Stimulated activated CD8-positive, alpha-beta memory T cell treated with anti-CD3 and anti-CD28 coated beads, Interleukin-4, amount 100 ng/mL, for 4 hours (primary cell): ENCODE measurements at places on chromosomes 1 and 21.

GRCh38 chr1:113835686-113836290 lies 23.5 kb upstream of the RSBN1 start:
- DNase-seq, result no peak

DNA sequence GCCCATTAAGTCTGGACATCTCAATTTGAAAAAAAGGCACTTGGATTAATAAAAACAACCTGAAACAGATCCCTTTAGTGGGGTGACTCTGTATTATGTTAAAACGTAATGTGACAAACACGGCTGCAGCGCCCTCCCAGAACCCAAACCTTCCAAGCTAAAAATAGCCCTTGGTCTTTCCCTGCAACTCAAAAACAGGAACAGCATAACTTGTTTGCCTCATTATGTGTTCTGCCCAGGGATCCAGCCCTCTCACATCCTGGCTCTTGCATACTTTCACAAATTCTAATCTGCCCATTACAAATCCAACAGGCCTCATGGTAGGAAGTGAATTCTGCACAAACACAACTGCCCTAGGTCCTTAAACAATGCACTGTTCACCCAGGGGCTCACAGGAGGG lies 94.7 kb upstream of the GADD45A start:
- DNase-seq, result no peak

DNA sequence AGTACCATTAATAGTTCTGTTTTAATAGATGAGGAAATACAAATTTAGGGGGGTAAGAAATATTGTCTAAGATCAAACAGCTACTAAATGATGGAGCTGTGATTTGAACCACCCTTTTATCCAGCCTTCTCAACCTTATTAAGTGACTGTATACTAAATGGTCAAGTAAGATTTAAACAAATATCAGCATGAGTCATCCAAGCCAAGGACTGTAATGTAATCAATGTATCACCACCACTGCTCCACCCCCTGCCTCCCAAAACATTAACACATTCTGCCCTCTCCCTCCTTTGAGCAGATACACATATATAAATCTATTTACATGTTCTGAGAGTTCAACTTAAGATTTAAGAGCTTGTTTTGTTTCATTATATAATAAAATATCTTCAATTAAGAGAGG lies 58.9 kb downstream of the LRRC40 start:
- no peak for DNase-seq

- DNase-seq, result no peak
Measured at GRCh38 chr1:180909005-180909414, 3.7 kb upstream of the KIAA1614 start.

DNA sequence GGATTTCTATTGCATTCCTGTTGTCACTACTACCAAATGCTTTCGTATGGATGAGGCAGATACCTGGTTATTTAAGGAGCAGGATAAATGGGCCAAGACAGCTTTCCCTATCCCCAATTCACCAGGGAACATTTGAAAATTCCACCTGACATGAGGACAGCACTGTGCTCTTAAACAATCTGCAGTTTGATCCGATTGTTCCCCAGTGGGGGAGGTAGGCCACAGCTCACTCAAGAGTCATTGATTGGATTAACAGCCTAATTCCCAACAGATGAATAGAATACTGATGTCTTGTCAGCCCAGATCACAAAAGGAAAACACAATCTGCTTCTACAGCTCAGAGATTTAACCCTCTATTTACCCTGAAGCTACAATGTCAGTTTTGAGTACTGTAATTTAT lies 123.9 kb downstream of the LHX4 start:
- no peak for DNase-seq

- DNase-seq, result no peak
Measured at GRCh38 chr1:223419561-223419960, 26.3 kb downstream of the CCDC185 start.

DNA sequence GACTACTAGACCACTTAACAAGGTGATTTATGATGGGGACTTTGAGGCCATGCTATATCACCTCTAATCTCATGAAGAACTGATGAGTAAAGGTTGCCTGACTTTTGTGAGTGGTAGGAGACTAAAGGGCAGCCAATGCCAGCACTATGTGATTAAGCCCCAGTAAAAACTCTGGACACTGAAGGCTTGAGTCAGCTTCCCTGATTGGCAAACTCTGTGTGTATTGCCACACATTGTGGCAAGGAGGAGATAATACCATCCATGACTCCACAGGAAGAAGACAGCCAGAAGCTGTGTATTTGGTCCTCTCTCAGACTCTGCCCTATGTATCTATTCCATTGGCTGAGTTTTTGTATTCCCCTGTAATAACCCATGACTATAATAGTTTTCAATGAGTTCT lies 413.3 kb upstream of the ZRANB2 start:
- no peak for DNase-seq

- no peak for DNase-seq
Measured at GRCh38 chr1:166485620-166486019, 318.8 kb upstream of the FAM78B start.

GRCh38 chr1:207055386-207056001 lies 2.4 kb downstream of the PFKFB2 start:
- no peak for DNase-seq

GRCh38 chr1:25148673-25149300 lies 83.5 kb downstream of the SYF2 start:
- DNase-seq, result no peak

DNA sequence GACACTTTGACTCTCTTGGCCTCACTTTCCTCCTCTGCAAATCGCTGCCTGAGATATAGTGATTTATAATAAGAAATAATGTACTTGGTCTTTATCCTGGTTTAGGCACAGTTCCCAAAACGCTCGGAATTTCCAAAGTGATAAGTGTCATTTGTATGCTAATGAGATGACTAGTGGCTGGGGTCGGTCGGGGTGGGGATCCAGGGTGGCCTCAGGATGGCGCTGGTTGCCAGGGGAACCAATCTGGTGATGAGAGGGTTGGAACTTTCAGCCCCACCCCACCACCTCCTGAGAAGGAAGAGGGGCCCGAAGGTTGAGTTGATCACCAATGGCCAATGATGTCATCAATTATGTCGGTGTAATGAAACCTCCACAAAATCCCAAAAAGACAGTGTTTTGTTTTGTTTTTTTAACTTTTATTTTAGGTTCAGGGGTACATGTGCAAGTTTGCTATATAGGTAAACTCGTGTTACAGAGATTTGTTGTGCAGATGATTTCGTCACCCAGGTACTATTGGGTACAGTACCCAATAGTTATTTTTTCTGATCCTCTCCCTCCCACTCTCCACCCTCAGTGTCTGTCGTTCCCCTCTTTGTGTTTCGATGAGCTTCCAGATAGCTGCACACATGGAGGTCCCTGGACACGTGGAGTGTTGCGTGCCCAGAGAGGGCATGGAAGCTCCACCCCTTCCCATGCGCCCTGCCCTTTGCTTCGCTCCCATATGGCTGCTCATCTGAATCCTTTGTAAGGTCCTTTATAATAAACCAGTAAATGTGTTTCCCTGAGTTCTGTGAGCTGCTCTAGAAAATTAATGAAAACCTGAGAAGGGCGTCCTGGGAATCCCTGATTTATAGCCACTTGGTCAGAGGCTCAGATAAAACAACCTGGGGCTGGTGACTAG lies 97.2 kb downstream of the KCNN3 start:
- no peak for DNase-seq

- no peak for DNase-seq
Measured at GRCh38 chr1:85373378-85373708, 91.6 kb downstream of the DDAH1 start.

- no peak for DNase-seq
Measured at GRCh38 chr1:167881069-167881468, 32.9 kb downstream of the ADCY10 start.

DNA sequence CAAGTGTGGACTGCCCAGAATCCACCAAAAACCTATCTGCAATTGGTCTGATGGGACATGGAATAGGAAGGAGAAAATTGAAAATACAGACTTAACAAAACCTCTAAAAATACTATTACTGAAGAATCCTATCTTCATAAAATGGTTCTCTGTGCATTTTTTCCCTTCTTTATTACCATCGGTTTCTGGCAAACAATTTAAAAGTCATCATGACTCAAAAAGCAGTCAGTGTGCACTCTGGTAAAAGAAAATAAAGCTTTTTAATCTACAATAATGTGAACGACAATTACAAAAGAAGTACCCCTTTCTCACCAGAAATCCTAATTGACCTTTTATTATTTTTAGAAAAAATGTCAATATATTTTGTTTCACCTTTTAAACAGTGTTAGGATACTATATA lies 186.3 kb downstream of the TPR start:
- DNase-seq, result no peak

DNA sequence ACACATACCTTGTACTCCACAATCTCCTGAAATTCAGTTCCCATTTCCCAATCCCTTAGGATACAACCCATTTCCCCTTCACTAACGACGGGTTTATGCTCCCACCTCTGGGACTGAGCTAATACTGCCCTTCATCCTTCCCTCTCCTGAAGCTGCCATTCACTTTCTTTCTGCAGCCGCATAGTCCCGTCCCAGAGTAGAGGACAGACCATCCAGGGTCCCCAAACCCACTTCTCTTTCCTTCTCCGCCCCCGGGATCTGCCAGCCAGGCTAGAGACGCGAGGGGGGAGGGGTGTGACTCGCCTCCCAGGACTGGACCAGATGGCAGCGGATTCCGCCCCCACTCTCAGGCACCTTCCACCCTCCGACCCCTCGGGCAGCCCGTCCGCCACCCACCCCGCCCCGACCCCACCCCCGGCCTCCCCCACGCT lies 679 bp downstream of the ABL2 start:
- no peak for DNase-seq

DNA sequence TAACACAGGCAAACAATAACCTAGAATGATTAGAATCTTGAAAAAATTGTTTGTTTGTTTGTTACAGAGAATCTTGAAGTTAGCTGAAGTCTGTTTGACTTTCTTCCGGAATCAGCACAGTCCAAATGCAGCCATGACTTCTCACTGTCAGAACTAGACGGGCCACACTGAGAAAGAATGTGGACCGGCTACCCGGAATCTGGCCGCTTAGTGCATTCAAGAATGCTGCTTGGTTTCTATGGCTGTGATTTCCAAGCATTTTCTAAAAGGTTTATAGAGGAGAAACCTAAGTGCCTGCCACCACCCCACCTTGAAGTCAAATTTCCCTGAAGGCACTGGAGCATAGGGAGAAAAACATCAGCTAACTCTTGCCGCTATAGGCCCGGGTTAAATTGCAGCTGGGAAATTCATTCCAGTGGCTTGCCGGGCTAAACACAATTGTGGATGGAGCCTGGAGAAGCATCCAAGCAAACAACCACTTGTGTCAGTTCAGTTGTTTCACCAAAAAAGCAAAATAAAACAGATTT lies 231.1 kb downstream of the DISC1 start:
- no peak for DNase-seq

- no peak for DNase-seq
Measured at GRCh38 chr1:45510036-45510971, 10.2 kb downstream of the MMACHC start.

DNA sequence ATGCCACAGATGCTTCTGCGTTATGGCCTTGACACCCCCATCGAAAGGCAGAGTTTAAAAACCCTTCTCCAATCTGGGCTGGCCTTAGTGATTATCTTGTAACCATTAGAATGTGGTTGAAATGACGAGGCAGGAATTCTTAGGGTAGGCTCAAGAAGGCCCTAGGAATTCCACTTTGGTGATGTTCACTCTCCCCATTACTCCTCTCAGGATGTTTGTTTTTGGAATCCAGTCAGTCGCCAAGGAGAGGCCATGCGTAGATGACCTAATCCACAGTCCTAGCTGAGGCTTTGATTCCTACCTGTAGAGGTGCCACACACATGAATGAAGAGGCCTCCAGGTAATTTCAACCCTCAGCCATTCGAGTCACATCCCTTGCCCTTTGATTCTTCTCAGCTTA lies 318.2 kb downstream of the NEGR1 start:
- no peak for DNase-seq
